MM.1S (cell line): ENCODE measurements at places on chromosomes 2 and 18.

GRCh38 chr2:108270768-108271506 lies 17.8 kb upstream of the SULT1C2 start:
- DNase-seq, result no peak

DNA sequence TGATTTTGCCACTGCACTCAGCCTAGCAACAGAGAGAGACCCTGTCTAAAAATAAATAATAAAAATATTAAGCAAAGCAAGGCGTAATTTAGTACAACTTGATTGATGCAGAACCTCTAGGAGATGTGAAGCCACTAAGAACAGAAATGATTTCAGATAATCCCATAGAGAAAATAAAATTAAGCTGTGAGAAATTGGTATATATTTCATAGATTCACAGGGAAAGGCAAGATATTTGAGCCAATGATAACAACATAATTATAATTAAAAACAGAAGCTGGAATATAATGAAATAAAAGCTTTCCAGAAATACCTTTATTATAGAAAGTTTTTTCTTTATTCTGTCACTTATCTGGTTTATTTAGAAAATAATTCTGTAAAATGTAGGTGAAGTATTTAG lies 88.9 kb upstream of the GULP1 start:
- no peak for DNase-seq

DNA sequence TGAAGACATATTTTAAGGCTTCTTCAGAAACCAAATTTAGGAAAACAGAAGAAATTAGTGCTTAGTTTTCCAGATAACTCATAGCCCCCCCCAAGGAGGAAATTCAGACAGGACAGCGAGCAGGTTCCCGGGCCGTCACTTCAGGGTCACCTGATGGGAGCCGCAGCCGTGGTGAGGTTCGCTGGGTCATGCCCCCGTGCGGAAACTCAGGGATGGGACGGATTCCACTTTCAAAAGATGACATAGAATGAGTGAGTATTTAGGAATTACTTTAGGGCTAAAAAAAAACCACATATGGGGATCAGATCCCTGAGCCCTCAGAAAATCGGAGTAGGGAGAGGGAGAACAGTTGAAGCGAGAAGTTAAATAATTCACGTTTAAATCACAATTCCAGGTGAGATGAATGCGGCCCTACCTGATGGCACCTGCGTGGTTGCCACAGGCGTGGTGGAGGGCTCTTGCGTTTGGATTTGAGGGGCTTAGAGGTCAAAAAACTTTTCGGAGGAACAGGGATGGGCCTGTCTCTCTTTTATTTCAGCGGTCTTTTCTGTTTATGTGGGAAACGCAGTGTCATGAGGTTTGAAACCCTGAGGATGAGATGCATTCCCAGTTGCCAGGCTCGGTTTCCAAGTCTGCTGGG lies 114.4 kb downstream of the NFATC1 start:
- DNase-seq, result no peak

DNA sequence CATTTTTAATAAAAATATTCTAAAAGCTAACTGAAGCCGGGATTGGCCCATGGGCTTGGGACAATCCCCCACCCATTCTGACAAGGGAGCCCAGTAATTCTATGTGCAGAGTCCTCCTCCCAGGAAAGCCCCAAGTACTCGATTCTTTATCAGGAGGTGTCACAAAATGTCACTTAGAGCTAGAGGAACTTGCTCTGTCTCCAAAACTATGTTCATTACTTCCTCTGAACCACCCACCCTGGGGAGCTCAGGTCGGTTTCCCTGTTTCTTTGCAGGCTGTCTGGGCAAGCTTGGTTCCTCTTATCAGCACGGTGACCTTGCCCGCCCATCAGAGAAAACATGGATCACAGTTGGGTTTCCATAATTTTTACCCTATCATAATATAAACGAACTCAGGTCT lies 430.6 kb upstream of the ID2 start:
- no peak for DNase-seq

DNA sequence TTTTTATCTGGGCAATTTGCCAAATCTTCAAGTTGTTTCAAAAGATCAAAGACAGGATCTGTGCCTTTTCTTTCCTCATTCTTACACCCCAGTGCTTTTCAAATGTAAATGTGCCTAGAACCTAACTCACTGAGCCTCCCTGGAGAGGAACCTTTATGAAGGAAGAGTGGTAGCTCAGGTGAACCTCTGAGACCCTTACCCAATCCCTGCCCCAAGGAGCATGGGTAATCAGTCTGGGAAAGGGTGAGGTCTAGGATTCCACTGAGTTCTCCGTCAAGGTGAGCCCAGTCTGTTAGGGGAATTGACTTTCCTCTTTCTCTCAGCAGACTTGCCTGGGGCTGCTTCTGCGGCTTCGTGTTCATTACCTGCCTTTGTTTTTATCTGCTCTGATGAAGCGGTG lies 88.1 kb upstream of the MAP4K4 start:
- no peak for DNase-seq

DNA sequence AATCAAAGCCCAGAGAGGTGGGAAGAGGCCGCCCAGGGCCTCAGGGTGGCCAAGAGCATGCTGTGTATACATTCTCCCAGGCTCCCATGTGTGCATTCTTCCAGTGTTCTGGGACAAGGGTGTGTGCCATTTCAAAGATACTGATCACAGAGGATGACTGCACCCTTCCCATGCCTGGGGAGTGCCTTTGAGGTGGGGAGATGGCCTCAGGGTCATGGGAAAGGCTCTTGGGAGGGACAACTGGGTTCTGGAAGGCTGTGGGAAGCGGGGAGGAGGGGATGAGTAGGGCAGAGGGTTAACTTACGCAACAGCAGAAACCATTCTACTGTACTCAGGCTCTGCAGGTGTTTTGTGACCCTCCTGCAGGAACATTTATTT lies 40.9 kb downstream of the KLHL29 start:
- no peak for DNase-seq

GRCh38 chr2:24259316-24259715 lies 84.5 kb downstream of the FAM228A start:
- DNase-seq, result no peak

DNA sequence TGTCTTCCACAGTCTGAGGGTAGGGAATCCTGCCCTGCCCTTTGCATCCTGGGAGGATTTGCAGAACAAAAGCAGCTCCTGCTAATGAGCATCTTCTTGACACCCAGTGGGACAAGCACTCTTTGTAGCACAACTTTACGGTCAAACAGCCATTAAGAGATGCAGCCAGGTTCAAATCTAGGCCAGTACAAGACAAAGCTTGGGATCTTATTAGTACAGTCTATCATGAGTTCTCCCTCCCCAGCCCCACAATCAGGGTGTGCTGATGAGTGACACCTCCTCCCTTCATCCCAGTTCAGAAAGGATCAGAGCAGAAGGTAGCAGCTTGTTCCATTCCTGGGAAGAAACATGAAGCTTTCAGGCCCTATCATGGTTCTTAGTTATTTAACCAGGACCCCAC lies 41.9 kb downstream of the MARCO start:
- no peak for DNase-seq

GRCh38 chr18:67581178-67581577 lies 64.7 kb upstream of the DSEL start:
- no peak for DNase-seq

DNA sequence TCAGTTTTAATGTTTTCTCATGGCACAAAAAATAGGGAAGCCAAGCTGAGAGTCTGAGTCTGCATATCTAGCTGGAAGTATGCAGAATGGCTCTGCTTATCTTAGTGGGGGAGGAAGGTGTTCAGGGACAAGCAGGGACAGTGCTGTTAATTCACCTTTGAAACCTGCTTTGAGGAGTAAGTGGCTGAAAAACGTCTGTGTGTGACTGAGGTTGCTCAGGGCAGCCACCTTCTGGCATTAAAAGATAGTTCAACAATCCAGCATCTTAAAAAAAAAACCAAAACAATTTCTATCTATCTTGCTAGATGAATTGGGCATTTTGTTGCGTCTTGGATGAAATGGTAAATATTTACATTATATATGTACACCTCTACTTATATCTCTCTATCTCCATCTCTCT lies 2.0 kb upstream of the TRPM8 start:
- DNase-seq, result peak; percentile 20

DNA sequence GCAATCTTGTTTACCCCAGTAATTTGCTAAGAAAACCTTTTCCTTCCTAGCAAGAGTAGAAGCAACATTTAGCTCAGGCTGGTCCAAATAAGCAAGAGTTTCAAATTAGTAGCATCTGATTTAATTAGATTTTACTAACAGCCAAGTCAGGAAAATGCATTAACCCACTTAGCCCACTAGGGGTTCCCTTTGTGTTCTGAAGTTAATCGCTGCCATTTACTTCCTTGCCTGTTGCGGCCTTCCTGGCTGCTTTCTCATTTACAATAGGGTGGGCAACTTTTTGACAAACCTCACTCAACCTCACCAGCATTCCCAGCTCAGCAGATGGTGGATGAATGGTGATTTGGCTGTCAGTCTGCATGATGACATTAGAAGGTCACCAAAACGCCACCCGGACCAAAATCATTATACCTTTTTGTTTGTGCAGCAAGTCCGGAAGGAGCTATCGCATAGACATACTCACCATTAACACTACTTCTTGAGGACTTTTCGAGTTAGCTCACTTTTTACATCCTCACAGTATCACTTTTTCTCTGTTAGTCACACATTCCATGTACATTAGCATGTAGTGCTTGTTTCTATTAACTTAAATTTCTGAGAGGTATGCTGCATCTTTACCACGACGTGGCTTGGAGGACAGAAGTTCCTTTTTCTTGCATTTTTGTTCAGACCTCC lies 101.5 kb upstream of the SETBP1 start:
- DNase-seq, result peak; percentile 40

DNA sequence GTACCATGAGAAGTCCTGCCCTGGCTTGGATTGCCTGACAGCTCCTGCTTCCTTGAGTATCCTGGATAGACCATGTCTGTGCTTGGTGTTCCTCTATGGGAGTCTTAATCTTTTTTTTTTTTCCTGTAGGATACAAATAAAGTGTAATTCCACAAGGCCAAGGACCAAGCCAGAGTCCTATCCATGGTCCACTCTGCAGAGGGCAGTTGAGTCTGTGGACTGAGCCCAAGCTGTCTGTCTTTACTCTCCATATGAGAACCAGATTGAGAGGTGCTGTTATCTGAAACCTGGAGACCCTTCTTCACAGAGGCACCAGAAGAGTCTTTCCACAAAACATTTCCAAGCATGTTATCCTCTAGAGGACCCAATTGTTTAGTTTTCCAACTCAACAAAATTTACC lies 1.4 kb upstream of the KIF3C start:
- no peak for DNase-seq

DNA sequence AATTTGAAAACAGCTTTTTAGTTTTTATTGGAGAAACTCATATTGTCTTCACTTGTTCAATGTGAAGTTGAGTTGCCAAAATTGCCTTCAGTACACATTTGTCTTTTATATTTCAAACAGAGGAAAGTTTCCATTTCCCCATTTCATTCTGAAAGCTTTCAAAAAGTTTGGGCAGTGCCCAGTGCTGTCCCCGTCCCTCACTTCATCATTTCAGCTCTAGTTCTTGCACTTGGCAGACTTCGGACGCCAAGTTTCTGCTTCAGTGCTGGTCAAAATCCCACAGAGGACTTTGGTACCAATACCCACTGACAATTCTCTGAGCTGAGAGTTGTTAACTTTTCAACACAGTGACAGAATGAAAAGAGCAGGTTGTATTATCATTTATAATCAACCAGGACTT lies 43.4 kb upstream of the AQP4 start:
- DNase-seq, result no peak

DNA sequence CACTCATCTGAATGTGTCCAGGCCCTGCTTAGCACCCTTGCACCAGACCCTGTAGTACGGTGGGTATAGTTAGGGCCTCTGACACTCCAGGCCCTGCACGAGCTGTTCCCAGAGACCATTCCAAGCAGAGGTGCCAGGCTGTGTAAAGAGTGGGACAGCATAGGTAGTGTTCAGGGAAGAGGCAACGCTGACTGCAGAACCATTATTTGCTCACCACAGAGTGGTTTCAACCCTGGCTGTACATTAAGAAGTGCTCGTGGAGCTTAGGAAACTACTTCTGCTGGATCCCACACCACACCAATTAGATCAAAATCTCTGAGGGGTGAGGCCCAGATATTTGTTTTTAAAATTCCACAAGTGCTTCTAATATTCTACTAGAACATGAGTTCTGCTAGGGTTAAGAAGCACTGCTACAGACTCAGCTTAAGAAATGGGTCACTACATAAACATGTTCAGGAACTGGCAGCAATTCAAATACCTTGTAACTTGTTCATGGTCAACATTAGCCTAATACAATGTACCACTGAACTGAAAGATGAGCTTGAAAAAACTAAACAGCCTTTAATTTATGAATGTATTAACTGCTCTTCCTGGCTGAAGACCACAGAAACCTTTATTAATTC lies 183.0 kb downstream of the MYO5B start:
- DNase-seq, result no peak

GRCh38 chr2:46924608-46925007 lies 9.0 kb upstream of the MCFD2 start:
- DNase-seq, result no peak

GRCh38 chr2:15560988-15561573 lies at the start of gene NBAS:
Gene NBAS (minus strand): TSS chr2:15561334. CDS start chr2:15561304, 30 bp downstream.
- DNase-seq, result peak; percentile 82

DNA sequence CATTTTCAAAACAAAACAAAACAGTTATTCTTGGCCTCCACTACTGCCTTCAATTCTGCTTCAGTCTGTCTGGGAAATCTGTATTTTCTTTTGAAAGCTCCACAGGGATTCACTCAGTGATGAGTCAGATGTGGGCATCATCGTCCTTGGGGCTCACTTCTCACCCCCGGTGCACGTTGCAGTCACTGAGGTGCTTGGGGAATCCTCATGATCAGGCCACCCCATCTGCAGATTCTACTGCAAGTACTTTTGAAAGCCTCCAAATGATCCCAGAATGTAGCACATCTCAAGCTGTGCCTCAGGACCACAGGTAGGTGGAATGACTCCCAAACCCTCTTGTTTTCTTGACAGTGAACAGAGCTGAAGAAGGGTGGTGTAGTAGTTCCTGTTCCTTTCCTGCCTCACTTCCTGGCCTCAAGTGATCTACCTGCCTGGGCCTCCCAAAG lies 34.3 kb downstream of the LPIN2 start:
- peak; percentile 12 for DNase-seq

DNA sequence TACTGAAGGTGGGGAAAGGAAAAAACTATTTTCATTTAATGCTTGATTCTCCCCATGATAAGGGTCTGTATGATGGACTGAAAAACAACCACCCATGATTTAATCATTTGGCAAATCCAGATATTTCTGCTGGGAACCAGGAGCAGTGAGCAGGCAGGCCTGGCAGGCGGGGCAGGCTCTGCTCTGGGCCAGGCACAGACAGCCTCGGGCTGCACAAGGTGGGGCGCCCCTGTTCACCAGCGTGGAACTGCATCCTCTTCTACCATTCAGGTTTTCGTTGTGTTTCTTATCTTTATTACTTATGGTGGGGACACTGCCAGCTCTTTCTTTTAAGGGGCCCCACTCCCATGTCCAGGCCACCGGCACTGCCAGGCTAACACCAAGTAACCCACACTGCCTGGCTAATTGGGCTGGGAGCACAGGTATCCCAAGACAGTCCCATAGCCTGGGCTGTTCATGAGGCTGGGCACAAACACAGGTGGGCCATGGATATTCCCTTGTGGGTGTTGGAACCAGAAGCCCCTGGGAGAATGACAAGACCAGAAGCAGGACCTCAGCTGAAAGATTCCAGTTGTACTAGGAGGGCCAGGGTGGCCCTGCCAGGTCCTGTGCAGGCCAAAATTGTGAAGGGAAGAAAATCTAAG lies 57.1 kb upstream of the RALBP1 start:
- no peak for DNase-seq

GRCh38 chr2:131104487-131105155 lies 515 bp upstream of the PLEKHB2 start:
- DNase-seq, result peak; percentile 84

- DNase-seq, result peak; percentile 7
Measured at GRCh38 chr2:75729861-75730260, 19.1 kb upstream of the GCFC2 start.
